NCI-H1105 treated with DMSO at 0.1 percent for 48 hours (cell line): ENCODE measurements at places on chromosomes 2 and 18.

GRCh38 chr18:43572163-43572562 is 294.9 kb upstream of the SYT4 start:
- no peak for DNase-seq

- no peak for DNase-seq
Observed at GRCh38 chr18:70448588-70448987, 159.7 kb downstream of the SOCS6 start.

DNA sequence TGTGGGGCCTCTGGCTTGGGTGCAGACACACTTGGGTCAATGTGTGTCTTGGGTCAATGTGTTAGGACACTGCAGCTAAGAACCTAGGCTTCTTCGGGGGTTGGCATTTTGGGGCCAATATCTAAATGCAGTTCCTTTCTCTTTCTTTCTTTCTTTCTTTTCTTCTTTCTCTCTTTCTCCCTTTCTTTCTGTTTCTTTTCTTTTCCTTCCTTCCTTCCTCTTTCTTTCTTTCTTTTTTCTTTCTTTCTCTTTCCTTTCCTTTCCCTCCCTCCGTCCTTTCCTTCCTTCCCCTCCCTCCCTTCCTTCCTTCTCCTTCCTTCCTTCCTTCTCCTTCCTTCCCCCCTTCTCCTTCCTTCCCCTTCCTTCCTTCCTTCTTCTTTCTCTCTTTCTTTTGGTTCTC is 57.7 kb upstream of the OSR1 start:
- DNase-seq = no peak

DNA sequence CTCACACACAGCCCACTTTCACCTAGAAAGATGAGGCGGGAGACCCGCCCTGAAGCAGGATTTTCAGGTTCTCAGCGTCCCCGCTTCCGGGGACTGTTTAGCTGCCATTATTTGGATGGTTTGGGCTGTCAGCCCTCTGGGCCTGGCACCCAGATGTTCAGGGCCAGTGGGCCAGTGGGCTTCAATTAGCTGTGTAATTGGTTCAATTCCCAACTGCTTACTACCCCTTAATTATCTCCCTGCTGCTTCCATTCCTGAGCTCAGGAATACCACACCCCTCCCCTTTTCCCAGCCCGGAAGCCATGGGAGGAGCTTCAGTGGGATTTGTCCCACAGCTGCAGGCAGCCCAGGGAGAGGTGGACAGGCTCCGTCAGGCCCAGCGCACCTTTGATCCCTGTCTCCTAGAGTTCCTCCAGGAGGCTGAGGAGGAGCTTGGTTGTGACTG is 114.1 kb upstream of the MYCN start:
- DNase-seq = no peak

DNA sequence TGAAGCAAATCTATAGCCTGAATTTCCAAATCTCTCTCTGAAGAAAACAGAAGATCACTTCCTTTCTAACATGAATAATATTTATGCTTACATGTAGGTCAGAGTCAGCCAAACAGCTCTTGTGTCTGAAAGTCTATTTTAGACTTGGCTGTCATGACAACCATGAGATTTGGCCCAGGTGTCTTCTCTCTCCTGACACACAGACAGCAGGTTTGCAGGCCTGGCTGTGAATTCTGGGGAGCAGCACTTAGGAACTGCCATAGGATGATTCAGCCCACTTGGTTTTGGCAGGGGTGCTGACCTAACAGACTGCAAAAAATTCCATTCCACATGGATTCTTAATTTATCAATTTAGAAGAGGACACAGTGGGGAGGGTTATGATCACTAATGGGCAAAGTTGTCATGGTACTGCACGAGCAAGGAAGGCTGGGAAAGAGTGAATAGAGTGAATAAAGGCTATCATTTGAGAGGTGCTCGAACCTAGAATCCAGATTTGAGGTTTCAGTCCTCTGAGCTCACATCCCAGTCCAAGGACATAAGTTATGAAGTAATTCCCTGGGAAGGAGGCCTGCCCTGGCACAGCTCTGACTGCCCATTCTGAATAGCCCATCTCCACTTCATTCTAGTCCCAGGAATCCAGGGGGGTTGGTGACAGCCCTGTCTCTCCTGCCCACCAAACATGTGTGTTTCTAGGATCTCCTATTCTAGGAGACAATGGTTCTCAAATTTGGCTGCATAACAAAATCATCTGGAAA is 453.9 kb upstream of the TRIB2 start:
- DNase-seq = no peak
